ENCODE measurements at places on chromosomes 12 and 14.

GRCh38 chr14:77099425-77100167 is 1.5 kb downstream of the CIPC start:
- no peak for DNase-seq

- no peak for DNase-seq
Observed at GRCh38 chr12:11755302-11755930, 105.9 kb downstream of the ETV6 start.

DNA sequence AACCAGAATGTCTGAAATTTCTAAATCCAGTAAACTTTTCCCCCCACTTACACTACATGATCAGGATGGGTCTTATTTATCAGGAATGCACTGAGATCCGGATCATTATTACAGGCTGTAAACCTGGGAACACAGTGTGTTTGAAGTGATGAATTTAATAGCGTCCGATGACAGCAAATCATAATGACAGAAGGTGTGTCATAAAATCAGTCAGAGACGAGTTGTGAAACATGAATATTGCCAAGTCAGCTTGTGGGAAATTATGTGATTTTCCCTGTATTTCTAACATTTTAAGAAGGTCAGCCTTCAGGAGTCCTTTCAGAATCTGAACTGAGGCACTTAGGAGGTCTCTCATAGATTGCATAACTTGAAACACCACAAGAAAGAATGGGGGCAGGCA is 36.7 kb downstream of the RERG start:
- no peak for DNase-seq

GRCh38 chr14:37124614-37125013 is 47.8 kb downstream of the SLC25A21 start:
- DNase-seq, result no peak

DNA sequence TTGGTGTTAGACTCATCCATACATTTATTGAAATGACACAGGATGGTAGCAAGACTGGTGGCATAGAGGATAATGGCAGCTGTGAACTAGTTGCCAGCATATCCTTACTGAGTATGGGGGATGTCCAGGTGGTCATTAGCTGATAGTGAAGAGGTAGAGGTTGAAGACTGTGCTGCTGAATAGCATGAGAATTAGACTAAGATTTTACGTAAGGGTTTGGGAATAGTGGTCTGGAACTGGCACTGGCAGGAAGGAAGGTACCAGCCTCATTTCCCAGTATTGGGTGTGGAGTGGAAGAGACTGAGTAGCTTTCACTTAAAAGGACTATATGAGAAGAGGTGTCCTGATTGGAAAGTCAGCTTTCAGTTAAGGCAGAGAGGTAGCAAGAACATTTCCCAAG is 6.5 kb downstream of the ERC1 start:
- no peak for DNase-seq

- DNase-seq, result no peak
Observed at GRCh38 chr12:108335349-108336119, 3.6 kb downstream of the CMKLR1 start.

- DNase-seq, result no peak
Observed at GRCh38 chr14:57573173-57573572, 79.5 kb upstream of the CCDC198 start.

GRCh38 chr12:69906411-69907216 is 81.6 kb downstream of the MYRFL start:
- DNase-seq, result no peak

DNA sequence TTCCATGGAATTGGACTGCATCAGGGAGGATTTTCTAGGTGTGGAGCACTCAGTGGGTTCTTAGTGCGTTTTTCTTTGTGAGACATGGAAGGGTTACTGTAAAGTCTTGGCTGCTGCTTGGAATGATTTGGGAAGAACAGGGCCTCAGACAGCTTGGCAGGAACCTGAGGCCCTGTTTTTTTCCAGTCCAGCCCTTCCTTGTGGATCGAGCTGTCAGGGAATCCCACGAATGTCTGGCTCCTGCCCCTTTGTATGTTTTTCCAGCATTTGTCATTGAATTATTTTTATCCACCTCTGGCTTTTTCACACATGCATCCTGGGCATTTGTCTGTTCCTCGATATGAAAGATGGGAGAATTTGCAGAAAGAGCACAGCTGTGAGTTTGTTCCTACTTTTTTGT is 158.5 kb downstream of the TGFB3 start:
- no peak for DNase-seq

GRCh38 chr12:62714181-62714773 is 220.7 kb downstream of the PPM1H start:
- no peak for DNase-seq

- no peak for DNase-seq
Observed at GRCh38 chr12:64946132-64946829, 121.8 kb downstream of the TBC1D30 start.

DNA sequence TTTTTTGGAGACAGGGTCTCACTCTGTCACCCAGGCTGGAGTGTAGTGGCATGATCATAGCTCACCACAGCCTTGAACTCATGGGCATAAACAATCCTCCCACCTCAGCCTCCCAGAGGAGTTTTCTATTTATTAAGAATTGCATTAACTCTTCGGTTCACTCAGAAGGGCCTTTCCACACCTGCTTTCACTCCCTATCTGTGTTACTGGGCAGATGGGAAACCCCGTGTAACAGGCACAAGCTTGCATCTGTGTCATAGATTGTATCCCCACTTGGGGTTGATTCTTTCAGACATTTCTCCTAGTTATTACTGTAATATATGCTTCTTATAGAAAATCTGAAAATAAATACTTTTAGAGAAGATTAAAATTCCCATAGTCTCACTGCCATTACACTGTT is 38.7 kb downstream of the STX2 start:
- no peak for DNase-seq

DNA sequence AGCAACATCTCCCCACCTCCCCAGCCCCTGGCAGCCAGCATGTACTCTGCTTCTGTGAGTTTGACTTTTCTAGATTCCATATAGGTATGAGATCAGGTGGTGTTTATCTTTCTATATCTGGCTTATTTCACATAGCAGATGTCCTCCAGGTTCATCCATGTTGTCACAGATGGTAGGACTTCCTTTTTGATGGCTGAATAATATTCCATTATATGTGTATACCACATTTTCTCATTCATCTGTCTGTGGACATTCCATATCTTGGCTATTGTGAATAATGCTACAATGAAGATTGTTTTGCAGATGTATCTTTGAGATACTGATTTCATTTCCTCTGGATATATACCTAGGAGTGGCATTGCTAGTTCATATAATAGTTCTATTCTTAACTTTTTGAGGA is 18.4 kb downstream of the ALKBH2 start:
- DNase-seq, result no peak

DNA sequence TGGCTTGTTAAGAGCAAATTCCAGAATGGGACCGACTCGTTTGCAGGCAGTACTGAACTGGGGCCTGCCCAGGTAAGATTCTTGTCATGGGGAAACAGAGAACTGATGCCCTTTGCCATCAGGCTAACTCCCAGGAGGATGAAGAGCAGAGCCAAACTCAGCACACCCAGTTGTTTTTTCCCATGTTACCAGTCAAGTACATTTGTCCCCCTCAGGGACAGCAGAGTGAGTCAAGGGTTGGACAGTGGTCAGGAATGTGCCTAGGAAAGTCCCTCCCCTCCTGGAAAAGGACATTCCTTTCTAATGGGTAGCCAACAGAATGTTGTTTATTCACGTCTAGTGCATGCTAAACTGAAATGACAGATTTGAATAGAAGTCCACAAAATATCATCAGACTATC is 1.6 kb downstream of the ART4 start:
- DNase-seq, result no peak

- peak; percentile 37 for DNase-seq
Observed at GRCh38 chr12:122031342-122032216, 9.9 kb downstream of the BCL7A start.

DNA sequence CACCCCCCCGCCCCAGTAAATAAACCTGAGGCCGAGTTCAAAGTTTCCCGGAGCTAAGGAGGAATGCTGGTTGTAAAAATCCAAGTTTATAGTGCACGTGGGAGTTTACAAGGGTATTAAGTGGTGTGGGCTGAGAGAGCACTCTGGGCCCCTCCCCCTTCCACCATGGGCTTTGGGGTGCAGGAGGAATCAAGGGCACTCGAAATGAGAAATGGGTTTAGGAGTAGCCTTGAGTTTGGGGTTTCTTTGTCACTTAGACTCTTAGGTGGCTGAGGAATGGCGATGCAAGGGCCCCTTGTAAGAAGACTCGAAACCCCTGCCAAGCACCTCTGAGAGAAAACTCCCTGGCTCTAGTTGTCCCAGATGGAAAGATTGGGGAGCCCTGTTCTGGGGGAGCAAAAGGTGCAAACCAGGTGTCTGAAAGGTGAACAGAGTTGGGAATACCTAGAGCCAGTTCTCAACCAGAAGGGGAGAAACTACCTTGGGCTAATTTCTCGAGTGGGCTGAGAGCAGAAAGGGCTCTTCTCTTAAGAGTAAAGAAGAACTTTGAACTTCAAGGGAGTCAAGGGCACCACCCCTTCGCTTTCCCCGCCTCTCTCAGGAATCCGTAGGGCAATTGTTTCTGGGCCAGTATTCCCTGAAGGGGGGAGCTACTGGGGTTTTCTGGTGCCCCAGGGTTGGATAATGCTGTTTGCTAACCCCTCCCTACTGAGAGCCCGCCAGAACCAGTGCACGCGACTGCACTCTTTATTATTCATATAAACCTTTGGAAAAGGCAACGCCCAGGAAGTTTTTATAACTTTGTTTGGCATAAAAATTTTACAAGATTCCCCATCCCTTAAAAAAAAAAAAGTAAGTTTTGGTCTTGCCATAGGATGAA is 4.0 kb upstream of the HOTAIR start:
- DNase-seq, result no peak

DNA sequence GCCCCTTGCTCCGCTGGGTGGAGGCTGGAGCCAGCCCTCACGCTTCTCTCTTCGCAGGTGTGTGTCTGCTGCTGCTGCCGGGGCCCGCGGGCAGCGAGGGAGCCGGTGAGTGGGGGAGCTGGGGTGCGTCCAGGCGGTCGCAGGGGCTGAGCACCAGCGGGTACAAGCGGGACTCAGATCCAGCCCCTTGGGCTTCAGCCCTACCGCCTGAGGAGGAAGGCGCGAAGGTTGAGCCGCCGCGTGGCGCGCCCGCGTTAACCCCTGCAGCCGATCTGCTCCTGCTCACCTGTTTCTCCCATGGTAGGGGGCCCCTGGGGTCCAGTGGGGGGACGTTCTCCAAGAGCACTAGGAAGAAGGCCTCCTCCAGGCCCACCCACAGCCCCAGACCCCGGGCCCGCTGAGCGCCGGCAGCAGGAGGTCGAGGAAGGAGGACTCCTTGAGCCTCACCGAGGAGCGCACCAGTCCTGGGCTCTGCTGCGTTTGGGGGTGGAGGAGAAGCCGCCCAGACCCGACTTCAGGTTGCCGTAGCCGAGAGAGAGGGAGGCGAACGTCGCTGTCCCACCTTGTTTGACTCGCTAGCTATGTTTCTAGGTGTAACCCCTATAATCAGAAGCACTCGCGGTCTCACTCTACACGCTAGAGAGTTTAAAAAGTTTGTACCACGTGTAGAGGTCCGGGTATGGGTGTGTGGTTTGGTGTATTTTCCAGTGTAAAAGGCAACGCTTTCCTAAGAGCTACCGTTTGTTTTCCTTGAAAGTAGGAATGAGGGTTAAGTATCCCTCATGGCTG is 834 bp downstream of the COCH start:
- DNase-seq, result no peak

DNA sequence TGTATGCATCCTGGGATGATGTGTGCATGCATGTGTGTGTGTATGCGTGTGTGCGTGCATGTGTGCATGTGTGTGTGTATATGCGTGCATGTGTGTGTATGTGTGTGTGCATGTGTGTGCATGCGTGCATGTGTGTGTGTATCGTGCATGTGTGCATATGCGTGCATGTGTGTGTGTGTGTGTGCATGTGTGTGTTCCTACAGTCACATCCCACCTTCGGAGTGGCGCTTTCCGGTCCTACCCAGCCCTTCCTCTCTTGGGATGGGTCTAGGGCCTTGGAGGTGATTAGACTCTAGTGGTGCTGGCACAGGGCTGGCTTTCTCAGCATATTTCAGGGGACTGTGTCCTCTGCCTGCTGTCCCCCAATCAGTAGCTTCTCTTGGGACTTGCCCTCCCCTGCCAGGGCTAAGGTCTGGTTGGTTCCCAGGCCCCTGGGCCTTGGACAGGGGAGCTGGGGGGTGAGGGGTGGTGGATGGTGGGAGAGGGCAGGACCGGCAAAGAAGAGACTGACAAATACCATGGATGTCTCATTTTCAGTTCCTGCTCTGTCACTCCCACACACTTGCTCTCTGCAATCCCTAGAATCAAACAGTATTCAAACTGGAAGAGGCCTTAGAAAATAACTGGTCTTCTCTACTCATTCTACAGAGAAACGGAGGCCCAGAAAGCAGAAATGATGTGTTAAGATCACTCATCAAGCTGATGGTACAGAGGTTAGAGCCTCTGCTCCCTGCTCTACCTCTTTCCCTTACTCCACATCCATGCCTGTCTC is 21.9 kb upstream of the FAIM2 start:
- no peak for DNase-seq

DNA sequence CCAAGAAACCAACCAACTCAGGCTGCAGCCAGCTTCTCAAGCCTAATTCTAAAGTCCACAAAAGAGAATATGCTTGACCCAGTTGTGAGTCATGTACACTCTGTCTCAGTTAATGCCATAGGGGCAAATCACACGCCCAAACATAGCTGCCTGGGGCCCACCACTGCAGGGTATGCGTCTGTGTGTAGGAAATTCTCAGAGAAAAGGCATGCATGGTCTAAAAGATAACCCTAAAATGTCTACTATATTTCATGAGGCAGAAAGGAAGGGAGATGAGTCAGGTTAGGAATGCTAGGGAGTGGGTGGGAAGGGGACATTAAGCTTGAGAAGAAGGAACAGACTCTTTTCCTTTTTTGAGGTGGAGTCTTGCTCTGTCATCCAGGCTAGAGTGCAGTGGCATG is 22.3 kb upstream of the SPTLC2 start:
- no peak for DNase-seq

DNA sequence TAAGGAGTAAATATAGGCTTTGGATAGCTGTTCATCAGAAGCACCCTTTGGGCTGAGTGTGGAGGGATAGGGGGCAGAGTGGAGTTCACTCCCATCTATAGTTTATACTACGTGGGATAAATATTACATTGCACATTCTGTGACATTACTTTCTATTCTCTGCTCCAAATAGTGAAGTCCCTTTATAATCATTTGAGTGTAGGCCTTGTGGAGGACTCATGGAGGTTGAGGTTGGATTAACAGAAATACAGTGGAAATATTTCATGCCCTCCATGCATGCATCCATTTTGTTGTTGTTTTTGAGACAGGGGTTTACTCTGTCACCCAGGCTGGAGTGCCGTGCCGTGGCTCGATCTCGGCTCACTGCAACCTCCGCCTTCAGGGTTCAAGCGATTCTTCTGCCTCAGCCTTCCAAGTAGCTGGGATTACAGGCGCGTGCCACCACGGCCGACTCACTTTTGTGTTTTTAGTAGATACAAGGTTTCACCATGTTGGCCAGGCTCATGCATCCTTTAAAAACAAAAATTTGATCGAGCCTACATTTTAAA is 1.4 kb downstream of the CHPT1 start:
- peak; percentile 7 for DNase-seq
